ENCODE measurements at places on chromosomes 4 and X. TPM values are rescaled to one million over a fixed set of nuclear protein-coding genes. Genes with fewer than 3 reads are reported as not detected.

The BEND2 gene
- total RNA-seq: not detected

The TREX2 gene
- 0.76 TPM for total RNA-seq

The PROM1 gene
- not detected for total RNA-seq

DNA sequence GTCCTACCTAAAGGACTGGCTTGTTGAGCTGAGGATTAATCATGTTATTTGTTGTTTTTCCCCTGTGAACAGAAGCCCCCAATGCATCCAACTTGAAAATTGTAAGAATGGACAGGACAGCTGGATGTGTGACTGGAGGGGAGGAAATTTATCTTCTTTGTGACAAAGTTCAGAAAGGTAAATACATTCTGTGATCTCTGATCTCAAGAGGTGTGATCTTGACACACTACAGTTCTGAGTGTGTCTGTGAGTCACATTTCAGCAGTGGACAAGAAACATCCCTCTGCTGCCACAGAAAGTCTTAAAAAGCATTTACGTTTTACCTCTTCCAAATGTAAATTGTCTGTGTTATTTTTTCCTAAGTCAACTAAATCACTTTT is 79.3 kb downstream of the NFKB1 start:
- H3K27me3 ChIP-seq: no peaks in the 10 kb centered on the region
- H3K27ac ChIP-seq: no peak overlapping the region
- H3K4me1 ChIP-seq: peaks cover 10% of the 10 kb centered on the region
- peaks cover 56% of the 10 kb centered on the region for H3K36me3 ChIP-seq
- no peak for DNase-seq
- H3K4me3 ChIP-seq: no peak overlapping the region

- no peak for DNase-seq
- no peaks in the 10 kb centered on the region for H3K27me3 ChIP-seq
- no peak overlapping the region for H3K27ac ChIP-seq
- H3K4me1 ChIP-seq: no peaks in the 10 kb centered on the region
- no peak overlapping the region for H3K4me3 ChIP-seq
- H3K36me3 ChIP-seq: no peaks in the 10 kb centered on the region
These were observed 42.5 kb upstream of the LEF1 start for GRCh38 chr4:108210989-108211835.

- H3K4me1 ChIP-seq: peaks cover 8% of the 10 kb centered on the region
- H3K36me3 ChIP-seq: no peaks in the 10 kb centered on the region
- DNase-seq: no peak
- H3K4me3 ChIP-seq: no peak overlapping the region
- no peak overlapping the region for H3K27ac ChIP-seq
These were observed 3.1 kb downstream of the ZMYM3 start for GRCh38 chrX:71250841-71251240.

- no peak for DNase-seq
- H3K27ac ChIP-seq: no peak overlapping the region
- H3K27me3 ChIP-seq: no peaks in the 10 kb centered on the region
- H3K4me3 ChIP-seq: no peak overlapping the region
These were observed 13.2 kb upstream of the PGRMC1 start for GRCh38 chrX:119222932-119223331.

DNA sequence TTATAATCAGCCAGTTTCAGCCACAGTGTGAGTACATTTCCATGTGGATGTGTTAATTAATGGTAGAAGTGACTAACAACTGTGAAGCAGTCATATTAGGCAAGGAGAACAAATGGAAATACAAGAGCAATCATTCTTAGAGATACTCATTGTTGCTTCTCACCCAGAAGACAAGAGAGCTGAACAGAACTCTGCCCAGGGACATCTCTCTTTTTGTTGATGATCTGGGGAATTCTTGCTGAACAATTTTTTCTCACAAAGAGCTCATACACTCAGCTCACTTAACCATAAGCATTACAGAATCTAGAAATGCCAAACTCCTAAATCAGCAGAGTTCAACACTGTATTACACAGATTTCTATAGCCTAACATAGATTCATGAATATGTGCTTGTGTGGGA is 150.1 kb downstream of the COMMD8 start:
- no peak overlapping the region for H3K27ac ChIP-seq
- no peaks in the 10 kb centered on the region for H3K4me1 ChIP-seq
- DNase-seq: no peak
- H3K4me3 ChIP-seq: no peak overlapping the region
- H3K36me3 ChIP-seq: no peaks in the 10 kb centered on the region
- no peaks in the 10 kb centered on the region for H3K27me3 ChIP-seq

- no peak overlapping the region for H3K27ac ChIP-seq
- no peak overlapping the region for H3K4me3 ChIP-seq
- DNase-seq: no peak
- H3K4me1 ChIP-seq: no peaks in the 10 kb centered on the region
- no peaks in the 10 kb centered on the region for H3K36me3 ChIP-seq
These were observed 21.2 kb upstream of the PDE6B start for GRCh38 chr4:604131-604530.

DNA sequence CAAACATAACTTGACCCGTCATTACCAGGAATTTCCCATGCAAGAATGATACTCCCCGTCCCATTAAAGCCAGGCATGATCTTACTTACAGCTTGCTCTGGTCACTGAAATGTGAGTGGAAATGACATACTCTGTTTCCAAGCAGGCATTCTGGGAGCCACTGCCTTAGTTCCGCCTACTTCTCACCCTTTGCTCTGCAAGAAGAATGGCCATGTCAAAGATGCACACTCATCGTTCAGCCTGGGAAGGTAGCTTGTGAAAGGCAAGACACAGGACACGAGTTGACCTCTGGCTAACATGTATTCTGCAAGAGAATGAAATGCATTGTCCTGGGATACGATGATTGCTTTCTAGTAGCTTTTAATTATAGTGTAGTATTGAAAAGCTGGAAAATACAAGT is 1144.4 kb downstream of the NLGN4X start:
- no peak overlapping the region for H3K27ac ChIP-seq
- H3K4me3 ChIP-seq: no peak overlapping the region
- no peak for DNase-seq
- H3K36me3 ChIP-seq: no peaks in the 10 kb centered on the region

Data from GM23248 (cell line).